Stimulated activated CD4-positive, alpha-beta T cell treated with anti-CD3 and anti-CD28 coated beads, Interleukin-4, amount 100 ng/mL, for 24 hours (primary cell): ENCODE measurements at places on chromosomes 6 and 20.

- DNase-seq = no peak
These were observed 10.1 kb downstream of the FGD2 start for GRCh38 chr6:37015532-37015931.

GRCh38 chr6:159023893-159024292, 20.9 kb downstream of the TAGAP start:
- DNase-seq = peak; percentile 45

DNA sequence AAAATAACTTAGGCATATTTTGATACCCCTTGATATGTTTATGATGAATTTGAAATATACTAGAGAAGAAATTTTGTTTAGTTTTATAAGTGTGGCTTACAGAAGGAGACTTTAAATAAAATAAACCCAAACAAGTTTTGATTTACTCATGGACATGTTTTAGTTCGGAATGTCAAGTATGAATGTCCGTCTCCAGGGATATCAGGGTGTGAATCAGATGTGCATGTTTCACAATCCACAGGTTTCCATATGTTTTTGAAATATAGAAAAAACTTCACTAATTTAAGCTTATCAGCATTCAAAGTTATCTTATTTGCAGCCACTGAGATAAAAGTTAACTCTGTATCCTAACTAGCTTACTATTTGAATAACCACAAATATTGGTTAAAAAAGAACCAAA, 51.5 kb downstream of the PLCB1 start:
- no peak for DNase-seq

GRCh38 chr6:12266571-12266970, 23.6 kb upstream of the EDN1 start:
- DNase-seq = no peak

GRCh38 chr6:72850469-72850868, 228.6 kb downstream of the KCNQ5 start:
- DNase-seq = no peak

DNA sequence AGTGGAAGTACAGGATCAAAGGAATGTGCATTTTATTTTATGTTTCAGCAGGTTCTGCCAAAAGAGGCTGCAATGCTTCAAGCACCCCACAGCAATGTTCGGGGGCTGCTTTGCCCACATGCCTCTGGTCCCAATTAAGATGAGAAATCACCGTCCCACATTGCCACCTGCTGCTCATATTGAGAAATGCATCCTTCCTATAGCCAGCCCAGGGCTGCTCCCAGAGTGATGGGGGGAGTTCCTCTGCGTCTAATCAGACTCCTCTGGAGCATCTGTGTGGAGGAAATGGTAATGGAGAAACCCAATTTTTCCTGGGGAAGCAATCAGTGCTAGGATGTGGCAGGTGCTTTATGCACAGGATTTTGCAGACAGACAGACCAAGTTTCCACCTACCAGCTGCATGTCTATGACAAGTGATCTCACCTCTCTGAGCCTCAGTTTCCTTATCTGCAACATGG, 33.7 kb downstream of the PTGIS start:
- DNase-seq = peak; percentile 70
